Activated naive CD4-positive, alpha-beta T cell treated with anti-CD3 and anti-CD28 coated beads, Interleukin-2, amount 50 U/mL, for 16 hours (primary cell): ENCODE measurements at places on chromosomes 13 and 19.
A peak's percentile ranks its signal among the peaks of the same experiment; 100 is the strongest.

DNA sequence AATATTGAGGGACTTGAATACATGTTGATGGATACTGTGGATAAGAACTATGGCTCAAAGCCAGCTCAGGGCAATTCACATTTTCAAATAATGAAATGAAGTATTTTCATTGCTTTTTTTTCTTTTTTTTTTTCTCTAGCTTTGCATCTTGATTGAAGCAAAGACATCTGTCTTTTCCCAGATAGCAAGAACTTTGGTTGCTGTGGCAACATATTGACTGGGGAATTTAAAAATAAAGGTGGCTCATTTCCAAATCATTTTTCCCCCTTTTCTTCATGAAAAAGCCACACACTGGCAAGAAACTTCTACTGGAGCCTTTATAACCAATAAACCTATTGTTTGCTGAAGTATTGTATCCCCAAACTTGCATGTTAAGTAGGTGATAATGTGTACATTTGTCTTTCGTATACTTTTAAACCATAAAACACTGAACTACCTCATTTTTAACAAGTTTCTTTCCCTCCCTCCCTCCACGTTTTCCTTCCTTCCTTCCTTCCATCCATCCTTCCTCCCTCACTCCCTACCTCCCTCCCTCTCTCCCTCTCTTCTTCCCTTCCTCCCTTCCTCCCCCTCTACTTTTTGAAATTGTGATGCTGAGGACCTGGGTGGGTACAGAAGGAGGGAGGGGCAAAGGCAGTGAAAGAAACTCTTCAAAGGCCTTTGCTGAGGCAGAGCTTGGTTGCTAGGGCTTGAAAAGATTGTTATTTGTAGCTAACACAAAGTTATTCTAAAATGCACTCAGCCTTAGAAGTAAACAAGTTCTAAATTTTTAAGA is 343.5 kb upstream of the SPRY2 start:
- DNase-seq, result no peak

DNA sequence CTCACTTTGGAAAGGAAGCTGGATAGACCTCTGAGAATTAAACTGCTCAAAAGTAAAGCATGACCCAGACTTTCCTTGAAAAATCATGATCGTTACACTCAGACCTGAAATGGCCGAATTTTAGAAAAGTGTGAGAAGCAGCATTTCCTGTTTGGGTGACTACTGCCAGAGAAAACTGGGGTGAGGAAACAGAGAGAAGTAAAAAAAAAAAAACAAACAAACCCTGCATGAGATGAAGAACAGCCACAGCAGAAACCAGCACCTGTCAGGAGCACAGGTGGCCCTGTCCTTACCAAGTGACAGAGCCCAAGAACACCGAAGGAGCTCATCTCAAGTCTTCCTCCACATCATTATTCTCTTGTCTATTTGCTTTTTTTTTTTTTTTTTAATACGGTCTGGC is 12.0 kb upstream of the ADPRHL1 start:
- no peak for DNase-seq

- DNase-seq, result peak; percentile 64
These were observed at the start of gene STRN4 for GRCh38 chr19:46746281-46747057. TSS of gene STRN4 (minus strand) at chr19:46746450. CDS start at chr19:46746430, 20 bp downstream.

DNA sequence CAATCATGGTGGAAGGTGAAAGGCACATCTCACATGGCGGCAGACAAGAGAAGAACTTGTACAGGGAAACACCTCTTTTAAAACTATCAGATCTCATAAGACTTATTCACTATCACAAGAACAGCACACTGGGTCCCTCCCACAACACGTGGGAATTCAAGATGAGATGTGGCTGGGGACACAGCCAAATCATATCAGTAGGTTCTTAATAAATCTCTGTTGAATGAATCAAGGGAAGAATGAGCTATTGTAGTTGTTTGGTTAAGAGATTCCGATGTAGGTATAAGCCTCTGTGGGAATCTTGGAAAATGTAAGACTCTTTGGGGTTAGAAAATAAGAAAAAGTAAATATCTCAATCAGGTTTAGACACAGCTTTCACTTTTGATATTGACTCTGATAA is 400.2 kb downstream of the KCNRG start:
- DNase-seq, result no peak

GRCh38 chr13:71875823-71876222 is 8.8 kb upstream of the DACH1 start:
- no peak for DNase-seq
